Activated naive CD4-positive, alpha-beta T cell (primary cell): ENCODE measurements at places on chromosomes 7 and 10.

DNA sequence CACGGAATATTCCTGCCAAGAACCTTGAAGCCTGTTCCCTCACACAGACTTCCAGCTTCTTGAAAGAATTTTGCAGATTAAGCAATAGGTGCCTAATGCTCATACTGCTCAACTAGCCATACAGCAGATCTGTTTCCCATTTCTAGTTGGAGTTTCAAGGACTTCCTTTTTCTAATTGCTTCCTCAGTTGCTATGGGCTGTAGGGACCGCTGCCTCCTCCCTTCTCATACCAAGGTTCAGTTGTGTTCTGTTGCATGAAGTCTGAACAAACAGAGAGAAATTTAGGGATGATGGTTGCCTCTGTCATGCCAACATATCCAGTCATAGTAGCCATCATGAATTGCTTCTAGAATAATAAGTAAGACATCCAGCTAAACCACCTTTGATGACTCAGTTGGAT is 6.8 kb downstream of the ITGA8 start:
- DNase-seq: no peak

DNA sequence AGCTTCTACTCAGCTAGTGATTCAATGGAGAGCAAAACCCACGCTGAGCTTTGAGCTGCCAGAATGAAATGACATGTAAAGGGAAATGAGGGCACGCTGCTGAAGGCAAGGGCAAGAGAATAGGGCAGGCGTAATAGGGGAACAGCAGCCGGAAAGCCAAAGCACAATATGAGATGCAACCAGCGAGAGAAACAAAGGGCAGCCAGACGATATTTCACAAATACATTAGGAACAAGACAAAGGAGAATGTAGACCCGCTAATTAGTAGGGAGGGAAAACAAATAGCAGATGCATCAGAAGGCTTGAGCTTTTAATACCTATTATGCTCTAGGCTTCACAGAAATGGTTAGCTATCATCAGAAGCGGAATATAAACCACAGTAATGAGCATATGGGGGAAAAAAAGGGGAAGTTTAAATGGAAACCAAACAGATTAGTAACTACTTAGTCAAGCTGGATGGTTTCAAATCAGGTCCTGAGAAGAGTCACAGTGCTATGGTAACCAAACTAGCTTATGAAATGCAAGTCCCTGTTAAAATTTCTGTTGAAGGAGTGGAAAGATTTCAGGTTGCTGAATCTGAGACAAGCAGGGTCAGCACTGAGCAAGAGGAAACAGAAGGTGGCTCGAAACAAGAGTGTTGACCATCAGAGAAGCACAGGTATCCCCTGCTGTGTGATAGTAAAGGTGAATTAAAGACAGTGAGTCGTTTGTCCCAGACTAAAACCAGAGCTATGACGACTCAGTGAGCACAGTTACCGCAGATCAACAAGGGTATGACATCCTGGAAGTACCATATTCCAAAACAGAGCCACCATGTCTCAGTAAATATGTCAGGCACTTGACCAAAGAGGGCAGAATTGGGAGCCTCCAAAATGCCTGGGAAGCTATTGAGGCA is 496.9 kb upstream of the CELF2 start:
- no peak for DNase-seq

GRCh38 chr7:5525271-5526099 is 101.9 kb upstream of the TNRC18 start:
- no peak for DNase-seq

DNA sequence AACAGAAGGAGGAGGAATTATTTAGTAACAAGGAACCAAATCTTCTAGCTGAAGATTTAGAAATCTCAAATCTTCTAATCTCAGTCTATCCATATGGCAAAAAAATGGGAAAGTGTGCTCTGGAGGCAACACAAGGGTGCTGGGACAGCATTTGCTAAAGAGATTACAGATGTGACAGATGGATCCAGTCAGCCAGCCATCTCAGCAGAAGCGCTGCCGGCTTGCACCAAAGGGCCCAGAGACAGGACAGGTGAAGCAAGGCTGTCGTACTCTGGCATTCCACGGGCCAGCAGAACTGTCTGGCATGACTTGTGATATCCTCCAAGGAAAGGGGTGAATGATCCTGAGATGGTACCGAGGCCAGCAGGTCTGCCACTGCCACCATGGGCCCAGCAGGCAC is 45.7 kb upstream of the GJD4 start:
- DNase-seq: no peak

DNA sequence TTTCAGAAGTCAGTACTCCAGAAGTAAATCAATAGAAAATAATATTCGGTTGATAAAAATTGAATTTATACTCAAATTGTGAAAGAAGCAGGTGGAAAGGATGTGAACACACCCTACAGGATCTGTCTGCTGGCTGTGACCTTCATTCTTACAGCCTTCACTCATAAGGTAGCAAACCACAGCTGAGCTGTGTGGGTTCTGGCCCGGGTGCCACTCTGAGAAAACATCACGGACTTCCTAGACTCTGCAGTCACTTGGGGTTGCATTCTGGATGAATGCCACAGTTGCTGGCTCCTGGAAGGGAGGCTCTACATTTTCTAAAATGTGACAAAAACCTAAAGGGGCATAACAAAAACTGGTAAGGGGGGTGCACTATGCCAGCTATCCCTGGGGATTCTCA is 36.0 kb upstream of the ABLIM1 start:
- DNase-seq: no peak

DNA sequence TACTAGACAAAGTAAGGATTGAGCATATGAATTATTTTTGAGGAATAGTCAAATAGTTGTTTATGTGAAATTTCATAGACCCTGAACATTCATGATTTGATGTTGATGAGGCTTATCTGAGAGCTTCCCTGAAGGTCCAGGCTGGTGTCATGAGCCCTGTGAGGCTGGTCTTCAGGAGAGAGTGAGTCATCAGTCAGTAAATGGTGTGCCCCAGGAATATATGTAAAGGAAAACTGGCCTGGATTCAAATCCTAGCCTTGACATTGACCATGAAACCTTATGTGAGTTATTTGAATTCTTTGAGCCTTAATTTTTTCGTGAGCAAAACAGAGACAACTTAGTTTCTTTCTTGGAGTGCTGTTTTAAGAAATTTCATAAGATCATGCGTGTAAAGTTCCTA is 6.2 kb downstream of the TMEM236 start:
- no peak for DNase-seq

DNA sequence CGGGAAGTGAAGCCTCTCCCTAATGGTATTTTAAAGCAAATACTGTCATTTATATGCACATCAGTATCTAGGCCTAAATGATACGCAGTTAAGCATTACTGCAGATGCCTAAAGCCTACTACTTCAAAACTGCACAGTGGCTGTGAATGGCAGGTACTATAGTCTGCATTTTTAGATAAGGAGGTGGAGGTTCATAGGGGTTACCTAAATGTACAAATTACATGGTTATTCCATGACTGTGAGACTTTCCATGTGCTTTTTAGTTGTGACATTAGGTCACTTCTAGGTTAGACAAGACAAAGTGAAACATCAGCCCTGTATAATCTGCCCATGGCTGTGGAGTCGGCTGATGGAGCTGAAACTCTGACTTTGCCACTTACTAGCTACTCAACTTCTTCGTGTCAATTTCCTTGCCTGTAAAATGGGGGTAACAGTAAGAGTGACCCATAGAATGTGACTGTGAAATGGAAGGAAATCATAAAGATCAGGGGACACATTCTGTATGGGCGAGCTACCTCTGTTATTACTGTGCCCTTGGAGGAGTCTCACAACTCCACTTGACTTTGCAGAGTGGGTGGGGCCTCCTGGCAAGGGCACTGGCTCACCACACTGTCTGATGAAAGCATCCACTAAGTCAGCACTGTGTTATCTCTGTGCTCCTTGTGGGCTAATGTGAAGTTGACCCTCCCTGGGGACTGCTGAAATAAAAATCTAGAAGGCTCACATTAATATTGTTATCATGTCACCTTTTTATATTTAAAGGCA is 239.4 kb downstream of the TNS3 start:
- DNase-seq: no peak

GRCh38 chr10:10403762-10404161 is 613.9 kb upstream of the CELF2 start:
- DNase-seq: no peak

- DNase-seq: no peak
Observed at GRCh38 chr7:68065581-68065980, 1068.9 kb downstream of the TYW1 start.

DNA sequence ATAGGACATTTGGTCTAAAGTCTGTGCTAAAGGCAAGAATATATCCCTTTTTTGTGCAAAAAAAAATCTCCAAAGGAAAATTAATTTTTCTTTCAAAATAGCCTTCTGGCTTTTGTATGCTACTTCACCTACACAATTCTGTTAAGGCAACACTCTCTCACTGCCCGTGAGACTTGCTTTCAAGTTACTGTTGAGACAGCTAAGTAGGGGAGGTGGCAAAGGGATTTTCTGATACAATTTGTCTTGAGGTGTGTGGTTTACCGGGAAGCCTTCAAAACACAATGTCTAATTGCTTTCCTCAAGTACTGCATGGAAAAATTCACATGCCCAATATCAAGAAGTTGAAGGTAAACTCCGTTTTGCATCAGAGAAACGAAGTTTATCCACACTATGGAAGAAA is 50.8 kb upstream of the RSU1 start:
- no peak for DNase-seq

- no peak for DNase-seq
Observed at GRCh38 chr10:113957013-113957412, 86.7 kb upstream of the ADRB1 start.

- no peak for DNase-seq
Observed at GRCh38 chr10:31749981-31750840, 178.4 kb downstream of the ARHGAP12 start.

DNA sequence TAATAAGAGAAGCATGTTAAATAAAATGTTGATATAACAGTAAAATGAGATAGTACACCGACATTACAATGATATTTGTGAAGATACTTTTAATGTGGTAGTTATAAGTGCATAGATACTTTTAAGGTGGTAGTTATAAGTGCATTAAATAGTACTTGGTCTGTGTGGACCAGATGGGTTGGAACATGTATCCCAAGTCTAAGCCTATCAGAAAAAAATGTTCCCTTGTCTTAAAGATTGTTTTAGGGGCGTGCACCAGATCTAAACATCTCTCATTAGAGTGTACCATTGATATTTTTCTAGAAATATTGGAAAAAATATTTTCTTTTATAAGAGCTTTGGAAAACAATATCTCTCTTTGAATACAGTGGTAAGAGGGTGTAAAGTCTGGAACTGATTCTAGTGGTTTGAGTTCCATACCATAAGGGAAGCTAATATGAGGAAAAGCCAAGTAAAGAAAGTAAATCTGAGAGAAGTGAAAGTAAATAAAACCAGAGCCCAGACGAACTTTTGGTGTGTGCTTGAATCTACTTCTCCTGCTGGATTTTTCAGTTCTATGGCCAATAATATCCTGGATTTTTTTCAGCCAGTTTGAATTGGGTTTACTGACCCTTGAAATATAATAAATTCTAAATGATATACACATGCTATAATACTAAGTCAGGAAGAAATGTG is 175.3 kb downstream of the MBL2 start:
- DNase-seq: no peak

DNA sequence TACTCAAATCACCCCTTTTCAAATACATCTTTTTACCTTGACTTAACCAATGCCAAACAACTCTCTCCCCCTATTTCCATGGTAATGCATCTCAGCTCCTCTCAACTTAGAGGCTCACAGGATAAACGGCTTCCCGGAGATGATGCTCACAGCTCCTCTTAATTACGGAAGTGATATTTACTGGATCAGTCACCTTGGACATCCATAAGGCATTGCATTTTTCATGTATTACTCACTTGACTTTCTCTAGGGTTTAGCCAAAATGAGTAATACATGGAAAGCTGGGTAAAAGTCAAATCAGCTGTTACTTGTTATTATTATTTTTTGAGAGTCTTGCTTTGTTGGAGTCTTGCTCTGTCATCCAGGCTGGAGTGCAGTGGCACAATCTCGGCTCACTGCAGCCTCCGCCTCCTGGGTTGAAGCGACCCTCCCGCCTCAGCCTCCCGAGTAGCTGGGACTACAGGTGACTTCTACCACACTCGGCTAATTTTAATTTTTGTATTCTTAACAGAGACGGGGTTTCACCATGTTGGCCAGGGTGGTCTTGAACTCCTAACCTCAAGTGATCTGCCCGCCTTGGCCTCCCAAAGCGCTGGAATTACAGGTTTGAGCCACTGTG is 73.3 kb upstream of the RHEB start:
- no peak for DNase-seq

- no peak for DNase-seq
Observed at GRCh38 chr10:49628599-49628998, 14.8 kb downstream of the CHAT start.

- DNase-seq: no peak
Observed at GRCh38 chr10:98602224-98602623, 155.5 kb upstream of the HPS1 start.

- no peak for DNase-seq
Observed at GRCh38 chr7:5681979-5682546, 99.4 kb downstream of the RNF216 start.

DNA sequence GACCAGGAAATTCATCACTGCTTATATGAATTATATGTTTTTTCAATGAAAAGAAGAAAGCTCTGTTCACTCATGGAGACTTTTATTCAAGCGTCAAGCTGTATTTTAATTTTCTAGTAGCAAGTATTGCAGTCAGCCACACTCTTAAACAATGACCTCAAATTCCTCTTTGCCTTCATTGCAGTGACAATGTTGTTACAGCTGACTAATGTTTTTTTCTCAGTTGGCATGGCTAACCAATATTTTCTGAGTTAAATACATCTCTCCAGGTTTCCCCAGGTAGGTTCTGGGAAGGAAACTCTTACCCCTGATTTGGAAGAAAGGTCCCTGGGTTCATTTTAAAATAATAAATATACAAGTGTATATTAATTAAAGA is 241.5 kb downstream of the WDR11 start:
- no peak for DNase-seq

DNA sequence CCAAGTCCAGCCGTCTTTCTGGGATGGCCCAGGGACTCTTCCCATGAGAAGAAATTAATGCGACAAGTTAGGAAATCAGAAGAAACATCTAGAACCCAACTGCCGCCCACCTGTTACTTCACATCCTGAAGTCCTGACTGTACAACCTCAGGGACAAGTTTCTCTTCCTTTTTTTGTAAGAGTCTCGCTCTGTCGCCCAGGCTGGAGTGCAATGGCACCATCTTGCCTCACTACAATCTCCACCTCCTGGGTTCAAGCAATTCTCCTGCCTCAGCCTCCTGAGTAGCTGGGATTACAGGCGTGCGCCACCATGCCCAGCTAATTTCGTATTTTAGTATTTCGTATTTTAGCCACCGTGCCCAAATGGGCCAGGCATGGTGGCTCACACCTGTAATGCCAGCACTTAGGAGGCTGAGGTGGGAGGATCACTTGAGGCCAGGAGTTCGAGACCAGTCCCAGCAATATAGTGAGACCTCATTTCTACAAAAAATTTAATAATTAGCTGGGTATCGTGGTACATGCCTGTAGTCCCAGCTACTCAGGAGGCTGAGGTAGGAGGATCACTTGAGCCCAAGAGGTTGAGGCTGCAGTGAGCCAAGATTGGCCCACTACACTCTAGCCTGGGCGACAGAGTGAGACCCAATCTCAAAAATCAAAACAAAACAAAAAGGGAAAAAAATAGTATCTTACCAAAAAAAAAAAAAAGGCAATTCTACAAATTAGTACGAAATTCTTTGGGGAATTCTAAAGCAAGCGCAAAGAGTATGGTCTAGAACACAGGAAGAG is 20.8 kb downstream of the LAT2 start:
- no peak for DNase-seq

GRCh38 chr10:131638880-131639278 is 261.9 kb upstream of the PPP2R2D start:
- DNase-seq: no peak

GRCh38 chr7:151825721-151826120 is 51.2 kb downstream of the PRKAG2 start:
- no peak for DNase-seq

GRCh38 chr7:25852939-25853271 is 299.1 kb upstream of the NFE2L3 start:
- no peak for DNase-seq
